ENCODE measurements at places on chromosomes 12 and 14.

DNA sequence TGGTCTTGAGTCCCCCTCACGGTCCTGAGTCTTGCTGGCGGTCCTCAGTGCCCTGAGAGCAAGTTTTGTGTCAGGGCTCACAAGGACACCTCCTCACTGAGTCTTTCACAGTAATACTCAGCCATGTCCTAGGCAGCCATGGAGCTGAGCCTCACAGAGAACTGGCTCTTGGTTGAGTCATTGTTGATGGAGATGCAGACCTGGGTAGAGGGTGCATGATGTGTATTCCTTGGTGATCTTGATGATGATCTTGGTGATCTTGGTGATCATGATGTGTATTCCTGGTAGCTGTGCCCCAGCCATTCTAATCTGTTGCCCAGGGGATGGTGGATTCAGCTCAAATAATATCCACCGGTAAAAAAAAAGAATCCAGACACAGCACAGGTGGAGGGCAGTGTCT, 495.4 kb downstream of the TMEM121 start:
- no peak for DNase-seq

GRCh38 chr14:42778984-42779383, 1172.3 kb downstream of the LRFN5 start:
- DNase-seq = no peak

GRCh38 chr12:54786081-54786480, 68.2 kb upstream of the MUCL1 start:
- DNase-seq = no peak

GRCh38 chr14:61065656-61066055, 84.6 kb downstream of the SLC38A6 start:
- DNase-seq = no peak
